ENCODE measurements at places on chromosomes 6 and 20.

DNA sequence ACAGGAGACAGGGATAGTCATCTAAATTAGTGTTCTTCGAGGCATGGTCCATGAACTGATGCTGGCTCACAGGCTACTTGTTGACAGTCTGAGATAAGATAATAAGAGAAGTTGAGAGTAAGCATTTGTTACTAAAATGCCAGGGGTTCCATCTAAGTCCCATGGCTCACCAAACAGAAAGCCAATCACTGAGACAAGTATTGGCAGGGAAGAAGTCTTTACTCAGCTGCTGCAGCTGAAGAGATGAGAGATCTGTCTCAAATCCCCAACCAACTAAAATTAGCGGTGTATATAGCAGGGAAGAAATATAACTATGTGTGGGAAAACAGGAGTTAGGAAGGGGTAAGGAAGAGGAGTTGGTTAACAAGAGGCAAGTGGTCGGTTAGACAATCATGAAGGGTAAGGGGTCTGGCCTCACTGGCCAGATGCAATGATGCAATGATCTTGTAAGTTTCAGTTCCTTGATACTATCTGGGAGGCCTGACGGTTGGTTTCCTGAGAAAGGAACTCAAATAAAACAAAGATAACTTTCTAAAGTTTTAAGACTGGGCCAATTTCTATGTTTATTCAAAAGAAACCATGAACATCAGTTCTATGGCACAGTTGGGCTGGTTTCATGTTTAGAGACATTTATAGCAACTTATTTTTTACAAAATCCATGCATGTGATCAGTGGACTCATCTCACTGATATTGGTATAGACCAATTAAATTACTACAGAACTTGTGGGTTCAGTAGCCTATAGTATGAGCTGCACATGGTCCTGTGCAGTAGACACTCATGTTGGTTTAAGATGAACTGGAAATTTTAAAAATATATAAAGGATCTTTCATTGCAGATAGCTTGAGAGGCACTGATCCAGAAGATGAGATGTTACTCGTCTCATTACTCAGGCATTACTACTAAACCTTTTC, 9.9 kb upstream of the HEBP2 start:
- DNase-seq = no peak

DNA sequence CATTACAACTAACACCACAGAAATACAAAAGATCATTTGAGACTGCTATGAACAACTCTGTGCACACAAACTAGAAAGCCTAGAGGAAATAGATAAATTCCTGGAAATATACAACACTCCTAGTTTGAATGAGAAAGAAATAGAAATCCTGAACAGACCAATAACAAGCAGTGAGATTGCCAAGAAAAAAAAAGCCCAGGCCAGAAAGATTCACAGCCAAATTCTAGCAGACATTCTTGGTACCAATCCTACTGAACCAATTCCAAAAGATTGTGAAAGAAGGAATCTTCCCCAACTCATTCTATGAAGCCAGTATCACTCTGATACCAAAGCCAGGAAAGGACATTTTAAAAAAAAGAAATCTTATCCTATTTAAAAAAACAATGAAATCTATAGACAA, 7.0 kb upstream of the CDK19 start:
- no peak for DNase-seq

DNA sequence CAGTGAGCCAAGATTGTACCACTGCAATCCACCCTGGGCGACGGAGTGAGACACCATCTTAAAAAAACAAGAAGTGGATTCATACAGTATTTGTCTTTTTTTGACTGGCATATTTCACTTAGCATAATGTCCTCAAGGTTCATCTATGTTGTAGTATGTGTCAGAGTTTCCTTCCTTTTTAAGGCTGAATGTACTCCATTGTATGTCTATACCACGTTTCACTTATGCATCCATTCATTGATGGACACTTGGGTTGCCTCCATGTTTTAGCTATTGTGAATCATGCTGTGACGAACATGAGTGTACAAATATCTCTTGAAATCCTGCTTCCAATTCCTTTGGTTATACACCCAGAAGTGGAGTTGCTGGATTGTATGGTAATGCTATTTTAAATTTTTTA, 28.9 kb upstream of the FAM83D start:
- DNase-seq = no peak

DNA sequence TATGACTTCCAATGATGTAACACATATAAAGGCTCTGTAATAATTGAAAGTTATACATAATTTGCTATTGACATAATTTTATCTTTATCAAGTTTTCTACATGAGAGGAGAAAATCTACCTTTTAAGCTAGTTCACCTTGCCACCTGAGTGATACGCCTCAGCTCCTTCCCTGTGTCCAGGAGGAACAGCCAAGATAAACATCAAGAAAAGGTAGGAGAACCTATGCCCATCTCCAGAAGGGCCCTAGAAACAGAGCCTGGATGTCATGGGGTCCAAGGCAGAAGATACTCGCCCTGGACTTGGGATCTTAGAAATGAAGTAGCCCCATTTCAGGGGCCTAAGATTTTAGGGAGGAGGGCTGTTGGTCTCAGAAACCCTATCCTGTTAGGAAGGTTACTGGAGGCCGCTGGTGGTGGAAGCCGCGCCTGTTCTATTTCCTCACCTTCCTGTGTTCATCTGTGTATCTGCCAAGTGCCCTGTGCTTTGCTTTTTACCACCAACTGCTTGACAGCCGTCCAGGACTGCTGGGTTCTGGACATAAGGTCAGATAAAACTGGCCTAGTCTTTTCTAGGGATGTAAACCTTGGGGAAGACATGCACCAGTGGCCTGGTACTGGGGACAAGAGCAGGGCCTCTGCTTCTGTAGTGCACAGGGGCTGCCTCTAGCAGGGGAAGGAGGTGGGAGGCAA, 178.5 kb downstream of the ARID1B start:
- DNase-seq = no peak

DNA sequence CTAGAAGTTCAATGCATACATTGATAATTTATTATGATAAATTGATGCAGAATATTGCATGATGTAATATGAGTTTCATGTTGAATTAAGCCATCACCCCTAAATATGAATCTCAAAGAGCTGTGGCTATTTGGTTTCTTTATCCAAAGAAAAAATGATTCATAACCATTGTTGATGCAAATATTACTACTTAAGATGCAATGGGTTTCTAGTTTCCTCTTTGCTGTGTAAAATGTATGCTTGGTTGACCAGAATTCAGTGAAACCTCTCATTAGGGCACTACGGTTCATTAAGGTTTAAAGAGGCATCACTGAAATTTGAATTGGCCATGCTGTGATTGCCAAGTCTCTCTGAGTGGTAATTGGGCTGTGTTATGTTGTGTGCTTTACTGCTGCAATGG, 492.5 kb upstream of the FLRT3 start:
- no peak for DNase-seq

DNA sequence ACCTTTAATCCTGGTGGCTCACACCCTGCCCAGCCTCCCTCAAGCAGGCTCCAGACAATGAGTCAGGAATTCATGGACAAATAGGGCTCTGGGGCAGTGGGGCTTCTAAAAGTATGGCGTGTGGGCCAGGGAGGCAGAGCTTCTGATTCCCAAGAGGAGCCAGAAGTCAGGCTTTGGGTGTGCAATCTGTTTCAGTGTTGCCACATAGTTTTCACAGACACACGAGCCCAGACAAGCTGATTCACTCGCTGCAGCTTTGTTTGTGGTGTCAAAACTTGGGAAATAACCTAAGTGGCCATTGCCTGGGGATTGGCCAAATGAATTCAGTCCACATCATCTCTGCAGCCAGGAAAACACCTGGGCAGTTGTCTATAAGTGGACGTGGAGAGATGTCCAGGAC, 9.2 kb downstream of the PEDS1 start:
- no peak for DNase-seq

GRCh38 chr6:33235221-33235634, 26.9 kb downstream of the RING1 start:
- DNase-seq = no peak

GRCh38 chr6:89346433-89346832, 6.1 kb downstream of the UBE2J1 start:
- no peak for DNase-seq

- peak; percentile 65 for DNase-seq
Measured at GRCh38 chr20:48703107-48703506, 124.7 kb downstream of the PREX1 start.

Measured in substantia nigra (tissue), 51 donors.